ENCODE measurements at places on chromosomes 11 and 22. TPM values are rescaled to one million over a fixed set of nuclear protein-coding genes. Genes with fewer than 3 reads are reported as not detected.
A peak's percentile ranks its signal among the peaks of the same experiment; 100 is the strongest.

PARVA gene
- total RNA-seq = 62.8 TPM

SIDT2 gene
- total RNA-seq = 24.2 TPM

UCP3 gene
- 0.61 TPM for total RNA-seq

GRCh38 chr22:40951795-40952605, 822 bp downstream of the RBX1 start:
- no peaks in the 10 kb centered on the region for H3K27me3 ChIP-seq
- peak overlapping the region; percentile 67 for H3K4me3 ChIP-seq
- H3K36me3 ChIP-seq = peaks cover 10% of the 10 kb centered on the region
- peaks cover 22% of the 10 kb centered on the region for H3K4me1 ChIP-seq

DNA sequence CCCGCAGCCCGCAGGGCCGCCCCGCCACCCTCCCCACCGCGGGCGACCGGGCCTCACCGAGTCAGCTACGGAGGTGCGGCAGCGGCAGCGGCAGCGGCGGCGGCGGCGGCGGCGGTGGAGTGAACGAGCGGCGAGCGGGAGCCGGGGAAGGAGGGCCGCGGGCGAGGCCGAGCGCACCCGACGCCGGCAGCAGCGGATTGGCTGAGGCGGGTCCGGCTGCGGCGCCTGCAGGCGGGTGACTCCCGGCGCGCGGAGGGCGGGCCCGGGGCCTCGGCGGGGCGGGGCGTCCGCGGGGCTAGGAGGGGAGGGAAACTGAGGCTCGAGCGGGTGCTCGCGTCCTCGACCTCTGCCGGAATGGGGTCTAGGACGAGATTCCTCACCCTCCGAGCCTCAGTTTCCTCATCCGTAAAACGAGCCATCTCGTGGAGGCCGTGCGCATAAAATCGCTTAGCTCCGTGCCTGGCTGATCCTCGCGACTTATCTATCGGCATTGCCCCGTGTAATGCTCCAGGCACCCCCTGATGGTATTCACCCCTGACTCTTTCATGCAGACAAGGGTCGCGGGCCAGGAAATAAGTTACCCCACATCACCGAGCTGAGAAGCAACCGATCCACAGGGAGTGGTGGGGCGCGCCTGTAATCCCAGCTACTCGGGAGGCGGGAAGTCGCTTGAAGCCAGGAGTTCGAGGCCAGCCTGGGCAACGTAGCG, at the start of gene CPT1A:
Gene CPT1A, minus strand, starts transcription at position 199 of the 709 bp plus-strand sequence. CDS start 26,442 bp downstream, outside the sequence.
- H3K27me3 ChIP-seq = no peaks in the 10 kb centered on the region
- H3K4me1 ChIP-seq = peaks cover 62% of the 10 kb centered on the region
- DNase-seq = peak; percentile 73
- H3K36me3 ChIP-seq = peaks cover 1% of the 10 kb centered on the region
- peak within 1 kb of the TSS; percentile 90 for H3K4me3 ChIP-seq
- H3K27ac ChIP-seq = peak within 1 kb of the TSS; percentile 90

DNA sequence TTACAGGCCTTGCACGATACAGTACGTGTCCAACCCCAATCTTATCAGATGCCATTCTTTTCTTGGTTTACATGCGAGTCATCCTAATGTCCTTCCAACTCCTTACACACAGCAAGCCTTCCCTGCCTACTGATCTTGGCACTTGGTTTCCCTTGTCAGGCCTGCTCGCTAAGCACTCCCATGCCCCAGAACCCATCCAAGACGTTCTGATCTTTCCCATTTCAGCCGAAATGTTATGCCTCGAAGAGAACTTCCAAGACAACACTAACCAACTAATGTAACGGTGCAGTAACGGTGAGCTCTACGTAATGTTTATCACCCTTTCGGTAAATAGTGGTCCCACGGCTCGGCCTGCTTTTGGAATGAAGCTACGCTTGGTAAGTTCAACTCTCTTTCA, 521 bp downstream of the PES1 start:
- no peaks in the 10 kb centered on the region for H3K27me3 ChIP-seq
- H3K36me3 ChIP-seq = no peaks in the 10 kb centered on the region
- no peak for DNase-seq

DNA sequence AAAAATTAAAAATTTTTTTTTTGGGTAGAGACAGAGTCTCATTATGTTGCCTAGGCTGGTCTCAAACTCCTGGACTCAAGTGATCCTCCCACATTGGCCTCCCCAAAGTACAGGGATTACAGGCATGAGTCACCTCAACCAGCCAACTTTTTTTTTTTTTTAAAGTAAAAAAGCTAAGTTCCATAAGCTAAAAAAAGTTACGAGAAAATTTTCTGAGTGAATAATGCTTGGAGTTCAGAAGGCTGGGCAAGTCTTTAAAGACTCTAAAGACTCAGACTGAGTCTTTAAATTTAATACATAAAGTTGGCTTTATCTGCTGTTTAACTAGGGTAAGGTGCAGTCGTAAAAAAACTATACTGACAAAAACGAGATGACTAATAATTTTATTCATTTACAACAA, 5.6 kb downstream of the DDX6 start:
- peaks cover 71% of the 10 kb centered on the region for H3K4me1 ChIP-seq
- no peak overlapping the region for H3K27ac ChIP-seq
- peaks cover 59% of the 10 kb centered on the region for H3K36me3 ChIP-seq
- no peak overlapping the region for H3K4me3 ChIP-seq
- no peaks in the 10 kb centered on the region for H3K27me3 ChIP-seq

DNA sequence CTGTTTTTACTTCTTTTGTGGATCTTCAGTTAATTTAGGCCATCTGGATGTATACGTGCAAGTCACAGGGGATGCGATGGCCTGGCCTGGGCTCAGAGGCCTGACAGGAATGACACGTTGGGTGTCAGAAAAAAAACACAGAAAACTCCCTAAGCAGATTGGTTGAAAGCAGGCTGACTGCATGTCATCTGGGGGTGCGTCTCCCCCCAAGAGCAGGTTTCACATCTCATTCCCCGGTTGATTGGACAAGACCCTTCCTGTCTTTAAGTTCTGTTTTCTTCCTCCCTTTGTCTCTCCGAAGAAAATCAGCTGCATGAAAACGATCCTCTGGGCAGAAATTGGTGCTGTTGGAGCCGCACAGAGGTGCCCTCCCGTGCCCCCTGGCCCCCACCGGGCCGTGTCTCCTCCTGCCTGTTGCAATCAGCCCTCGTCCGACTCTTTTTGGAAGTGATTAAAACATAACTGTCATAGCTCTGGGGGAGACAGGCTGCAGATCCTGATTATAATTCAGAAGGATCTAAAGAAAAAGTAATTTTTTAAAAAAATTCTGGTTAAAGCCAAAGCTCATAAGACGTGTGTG, 71.8 kb upstream of the PARVG start:
- no peaks in the 10 kb centered on the region for H3K27me3 ChIP-seq
- H3K4me3 ChIP-seq = no peak overlapping the region
- DNase-seq = no peak
- no peaks in the 10 kb centered on the region for H3K4me1 ChIP-seq
- H3K36me3 ChIP-seq = peaks cover 30% of the 10 kb centered on the region
- no peak overlapping the region for H3K27ac ChIP-seq

GRCh38 chr22:44736581-44737405, 15.6 kb upstream of the ARHGAP8 start:
- no peaks in the 10 kb centered on the region for H3K27me3 ChIP-seq
- H3K27ac ChIP-seq = no peak overlapping the region
- no peaks in the 10 kb centered on the region for H3K36me3 ChIP-seq

DNA sequence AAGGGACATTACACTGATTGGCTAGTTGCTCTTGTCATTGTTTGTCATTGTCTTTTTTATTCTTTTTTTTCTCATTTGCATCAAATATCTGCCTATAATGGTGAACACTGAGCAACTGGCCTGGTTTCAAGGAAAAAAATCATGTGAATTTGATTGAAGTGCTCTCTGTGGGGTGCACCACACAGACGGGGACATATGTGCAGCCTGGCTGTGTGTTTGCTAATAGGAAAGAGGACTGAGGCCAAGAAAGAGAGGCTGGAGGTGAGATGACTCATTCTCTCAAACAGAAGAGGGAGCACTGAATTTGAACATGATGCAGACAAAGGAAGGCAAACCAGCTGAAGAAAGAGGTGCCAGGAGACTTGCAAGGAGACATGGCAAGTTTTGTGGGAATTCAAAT, 684.9 kb upstream of the CCDC90B start:
- no peak overlapping the region for H3K4me3 ChIP-seq
- H3K36me3 ChIP-seq = no peaks in the 10 kb centered on the region
- no peak overlapping the region for H3K27ac ChIP-seq
- H3K4me1 ChIP-seq = no peaks in the 10 kb centered on the region
